ENCODE measurements at places on chromosomes 16 and 17.

DNA sequence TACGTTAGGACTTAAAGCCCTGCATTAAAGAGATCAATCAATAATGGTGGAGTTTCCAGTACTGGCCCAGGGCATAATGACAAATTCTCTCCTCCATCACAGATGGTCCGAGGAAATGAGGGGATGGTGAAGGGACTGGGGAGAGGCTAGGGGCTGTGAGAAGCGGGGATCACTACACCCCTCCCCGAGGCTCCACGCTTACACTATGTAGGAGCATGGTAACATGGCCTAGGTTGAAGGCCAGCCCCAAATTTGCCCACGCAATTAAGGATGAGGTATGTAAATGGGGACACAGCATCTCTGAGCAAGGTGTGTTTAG lies 8.0 kb upstream of the AKTIP start:
- no peak for DNase-seq

DNA sequence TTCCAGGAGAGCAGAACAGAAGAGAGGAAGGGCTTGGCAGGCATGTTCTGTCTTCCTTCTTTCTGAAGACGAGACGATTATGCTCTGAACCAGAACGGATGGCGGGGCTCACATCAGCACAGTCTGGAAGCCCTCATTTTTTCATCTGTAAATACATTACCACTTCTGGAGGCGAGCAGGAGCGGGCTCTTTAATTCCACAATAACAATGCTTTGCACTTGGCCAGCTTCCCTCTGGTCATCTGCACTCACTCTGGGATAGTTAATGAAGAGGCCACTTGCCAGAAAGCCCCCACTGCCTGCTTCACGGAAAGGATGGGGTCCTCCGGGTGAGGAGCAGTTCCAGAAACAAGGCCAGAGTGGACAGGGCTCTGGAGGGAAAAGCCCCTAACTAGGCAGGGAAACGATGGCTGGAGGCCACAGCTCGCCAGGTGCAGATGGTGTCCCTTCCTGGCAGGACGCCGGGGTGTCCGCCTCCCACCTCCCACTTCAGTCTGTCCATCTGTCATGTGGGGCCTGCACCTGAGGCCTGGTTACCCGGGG lies 13.1 kb upstream of the BCAR1 start:
- no peak for DNase-seq

DNA sequence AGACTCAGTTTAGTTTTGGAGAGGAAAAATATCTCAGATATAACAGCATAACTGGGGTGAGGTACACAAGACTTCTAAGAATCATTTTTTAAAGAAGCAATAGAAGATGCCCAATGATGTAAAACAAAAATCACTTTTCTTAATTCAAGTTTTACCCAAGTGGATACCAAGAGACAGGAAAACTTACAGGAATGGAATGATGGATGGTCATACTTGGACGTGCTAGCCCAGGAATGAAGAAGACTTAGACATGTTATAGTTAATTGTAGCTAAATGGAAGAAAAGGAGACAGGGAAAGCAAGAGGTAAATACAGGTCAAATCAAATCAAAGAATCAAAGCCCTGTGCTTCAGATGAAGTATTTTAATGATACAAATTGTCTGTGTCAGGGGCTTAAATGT lies 312.7 kb upstream of the KCNJ16 start:
- DNase-seq = no peak

DNA sequence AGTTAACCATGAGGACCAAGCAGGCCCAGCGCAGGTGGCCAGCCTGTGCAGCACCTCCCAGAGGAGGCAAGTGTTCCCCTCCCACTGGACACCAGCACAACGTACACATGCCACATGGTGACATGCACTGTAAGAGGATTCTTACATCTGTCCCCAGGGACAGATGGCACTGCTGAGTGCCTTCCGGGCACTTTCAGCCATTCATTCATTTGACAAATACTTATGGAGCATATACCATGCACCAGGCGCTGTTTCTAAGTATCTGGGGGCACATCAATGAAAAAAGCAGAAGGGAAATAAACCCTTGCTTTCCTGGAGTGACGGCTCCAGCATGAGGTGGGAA lies 79.6 kb downstream of the GAS7 start:
- DNase-seq = no peak

DNA sequence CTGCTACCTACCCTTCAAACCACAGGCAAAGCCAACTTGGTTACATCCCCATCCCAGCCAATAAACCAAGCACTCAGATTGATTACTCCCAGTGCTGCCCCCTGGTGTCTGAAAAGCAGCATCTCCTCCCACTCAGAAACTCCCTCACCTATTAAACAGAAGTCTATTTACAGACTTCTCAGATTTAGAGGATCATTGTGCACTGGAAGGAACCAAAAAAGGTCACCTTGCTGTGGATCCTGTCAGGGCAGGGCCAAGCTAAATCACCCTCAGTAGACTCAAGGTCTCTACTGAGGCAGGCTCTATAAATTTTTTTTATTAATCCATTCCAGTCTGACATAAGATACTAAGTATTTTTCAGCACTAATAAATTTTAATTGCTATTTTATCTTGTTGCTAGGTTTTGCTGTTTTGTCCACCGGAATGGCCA lies 17.6 kb downstream of the HIGD1B start:
- DNase-seq = peak; percentile 77

GRCh38 chr16:29806099-29806579 lies at the start of gene MAZ:
MAZ (plus strand) TSS chr16:29806529; CDS start chr16:29806702, 173 bp downstream.
- DNase-seq = no peak

DNA sequence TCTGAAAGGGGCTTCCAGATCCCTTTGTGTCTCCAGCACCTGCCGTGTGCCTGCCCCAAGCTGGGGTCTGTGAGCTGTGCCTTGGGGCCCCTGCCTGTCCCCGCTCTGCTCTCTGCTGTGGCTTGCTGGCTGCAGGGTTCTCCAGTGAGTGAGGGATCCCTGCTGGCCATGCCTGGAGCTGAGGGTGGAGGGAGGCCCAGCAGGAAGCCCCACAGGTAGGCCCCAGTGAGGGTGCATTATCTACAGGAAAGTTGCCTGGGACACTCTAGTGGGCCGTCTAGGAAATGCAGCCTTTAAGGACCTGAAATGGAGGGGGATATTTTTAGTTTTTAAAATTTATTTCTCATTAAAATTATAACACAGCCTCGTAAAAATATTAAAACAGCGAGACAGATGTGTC lies 50.9 kb downstream of the JPH3 start:
- no peak for DNase-seq

DNA sequence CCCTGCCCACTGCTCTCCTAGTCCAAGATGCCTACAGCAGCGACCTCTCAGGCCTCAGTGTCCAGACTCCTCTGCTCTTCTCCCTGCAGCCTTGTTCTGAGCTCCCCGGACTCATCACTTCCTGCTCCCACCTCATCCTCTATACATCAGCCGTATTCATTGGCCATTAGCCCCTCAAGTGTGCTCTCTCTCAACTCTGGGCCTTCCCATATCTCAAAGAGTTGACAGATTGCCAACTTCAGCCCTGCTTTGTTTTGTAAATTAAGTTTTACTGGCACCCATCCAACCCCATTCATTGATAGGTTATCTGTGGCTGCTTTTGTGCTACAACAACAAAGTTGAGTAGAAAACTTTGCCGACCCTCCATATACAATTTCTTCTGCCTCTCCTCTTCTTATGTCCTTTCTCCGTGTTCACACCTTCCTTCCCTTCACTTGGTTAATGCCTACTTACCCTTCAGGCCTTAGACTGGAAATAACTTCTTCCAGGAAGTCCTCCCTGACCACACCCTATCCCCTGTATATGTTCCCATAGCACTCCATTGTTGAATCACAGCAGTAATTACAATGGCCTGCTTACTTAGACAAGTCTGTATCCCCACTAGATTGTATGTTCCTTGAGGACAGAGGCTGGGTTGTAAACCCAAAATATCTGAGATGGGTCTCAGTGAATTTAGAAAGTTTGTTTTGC lies 63.4 kb upstream of the TANC2 start:
- no peak for DNase-seq

DNA sequence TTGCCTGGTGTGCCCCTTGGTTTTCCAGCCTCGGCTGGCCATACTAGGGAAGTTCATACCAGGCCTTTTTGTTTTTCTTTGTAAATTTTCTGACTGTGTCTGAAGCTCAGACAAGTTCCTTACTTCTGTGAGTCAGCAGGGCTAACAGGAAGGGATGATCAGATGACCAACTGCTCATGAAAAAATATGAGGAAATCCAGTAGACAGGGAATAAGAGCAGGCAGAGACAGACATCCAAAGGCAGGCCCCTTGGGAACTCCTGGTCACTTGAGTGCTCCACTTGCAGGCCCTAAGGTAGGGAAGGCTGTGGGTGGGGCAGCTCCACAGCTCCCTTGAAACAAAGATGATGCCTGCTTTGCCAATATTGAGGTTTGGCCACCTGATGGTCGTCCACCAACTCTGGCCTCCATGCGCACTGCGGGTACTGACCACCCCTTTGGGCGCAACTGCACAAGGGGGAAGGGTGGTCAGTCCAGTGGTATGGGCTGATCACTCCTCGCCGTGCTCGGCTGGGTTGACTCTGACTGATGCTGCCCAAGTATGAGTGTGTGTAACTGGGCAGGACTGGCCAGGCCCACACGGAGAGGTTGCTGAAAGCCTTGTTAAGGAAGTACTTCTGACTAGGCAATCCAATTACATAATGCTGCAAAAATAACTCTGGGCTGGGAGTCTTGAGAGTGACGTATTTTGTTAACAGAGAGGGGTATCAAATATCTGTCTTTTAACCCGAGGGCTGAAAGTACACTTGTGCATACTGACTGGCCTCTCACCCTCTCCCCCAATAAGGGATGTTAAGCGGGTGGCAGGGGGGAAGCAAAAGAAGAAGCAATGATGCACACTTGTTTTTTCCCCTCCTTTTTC lies 20.8 kb upstream of the ZFHX3 start:
- DNase-seq = no peak

DNA sequence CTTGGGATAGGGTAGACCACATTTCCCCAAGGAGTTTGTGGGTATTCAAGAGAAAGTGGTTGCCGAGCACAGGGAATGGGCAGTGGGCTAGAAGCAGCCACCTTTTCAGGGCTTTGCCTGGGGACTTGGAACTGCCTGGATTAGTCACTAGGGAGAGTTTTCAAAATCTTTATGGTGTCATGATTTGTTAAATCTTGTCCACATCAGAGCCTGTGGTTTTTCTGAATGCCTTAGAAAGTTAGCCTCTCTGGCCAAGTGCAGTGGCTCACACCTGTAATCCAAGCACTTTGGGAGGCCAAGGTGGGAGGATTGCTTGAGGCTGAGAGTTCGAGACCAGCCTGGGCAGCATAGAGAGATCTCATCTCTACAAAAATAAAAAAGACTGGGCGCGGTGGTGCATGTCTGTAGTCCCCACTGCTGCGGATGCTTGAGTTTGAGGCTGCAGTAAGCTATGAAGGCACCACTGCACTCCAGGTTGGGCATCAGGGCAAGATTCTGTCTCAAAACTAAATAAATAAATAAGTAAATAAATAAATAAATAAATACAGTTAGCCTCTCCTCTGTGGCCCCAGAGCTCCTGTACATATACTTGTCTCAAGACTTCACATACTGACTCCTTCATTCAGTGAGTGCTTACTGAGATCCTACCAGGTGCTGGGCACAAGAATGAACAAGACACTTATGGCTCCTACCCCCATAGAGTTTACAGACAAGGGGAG lies 76.3 kb upstream of the HNF1B start:
- no peak for DNase-seq

GRCh38 chr17:57682701-57683100 lies 62.4 kb downstream of the CCDC182 start:
- DNase-seq = no peak

- no peak for DNase-seq
Observed at GRCh38 chr17:32485261-32486110, 1.3 kb upstream of the CDK5R1 start.

DNA sequence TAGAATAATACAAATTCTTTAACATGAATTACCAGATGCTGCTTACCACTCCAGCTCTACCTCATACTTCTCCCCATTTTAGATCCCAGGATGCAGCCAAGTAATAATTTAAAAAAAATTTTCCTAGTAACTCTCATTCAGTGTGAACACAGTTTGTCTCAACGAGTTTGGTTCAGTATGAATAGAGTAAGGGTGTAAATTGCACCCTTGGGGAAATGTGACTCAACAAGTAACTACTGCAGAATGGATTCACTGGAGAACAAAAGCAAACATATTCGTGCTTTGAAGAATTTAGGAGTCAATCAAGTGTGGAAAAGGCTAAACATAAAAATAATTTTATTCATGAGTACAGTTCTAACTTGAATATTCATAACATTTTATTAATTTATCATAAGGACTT lies 23.0 kb downstream of the KCNJ16 start:
- DNase-seq = no peak

- no peak for DNase-seq
Observed at GRCh38 chr16:75931970-75932369, 205.7 kb upstream of the CPHXL start.

GRCh38 chr16:69513180-69513966 lies 52.4 kb upstream of the NFAT5 start:
- DNase-seq = no peak

DNA sequence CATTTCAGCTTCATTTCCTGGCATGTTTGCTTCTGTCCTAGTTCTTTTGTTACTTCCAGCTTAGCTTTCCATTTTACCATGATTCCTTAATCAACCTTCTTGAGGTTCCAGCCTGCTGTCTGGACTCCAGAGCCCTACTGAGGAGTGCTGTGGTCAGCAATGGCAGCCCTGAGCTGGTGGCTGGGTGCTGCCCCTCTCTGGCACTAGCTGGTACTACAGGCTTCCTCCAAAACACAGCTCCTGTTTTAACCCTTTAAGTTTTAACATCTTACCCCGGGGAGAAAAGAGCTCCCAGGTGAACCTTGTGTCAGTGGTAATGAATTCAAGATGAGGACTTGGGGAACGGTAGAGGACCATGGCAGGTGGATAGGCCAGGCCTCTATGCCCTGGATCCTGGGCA lies 395.5 kb downstream of the TMEM114 start:
- no peak for DNase-seq

GRCh38 chr16:11251525-11252481 lies 4.2 kb downstream of the SOCS1 start:
- DNase-seq = peak; percentile 85

DNA sequence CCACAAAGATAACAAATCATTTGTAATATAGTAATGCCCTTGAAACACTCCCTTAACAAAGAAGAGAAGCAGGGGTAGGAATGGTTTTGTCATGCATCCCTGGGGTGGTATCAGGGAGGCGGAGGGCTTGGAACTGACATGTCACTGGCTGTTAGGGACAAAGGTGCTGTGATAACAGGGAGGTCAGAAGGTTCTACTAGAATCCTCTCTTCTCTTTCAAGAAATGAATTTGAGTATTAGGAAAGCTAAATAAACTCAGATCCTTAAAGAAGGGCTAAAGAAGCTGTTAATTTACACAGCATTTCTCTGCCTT lies 65.4 kb upstream of the ADAMTS18 start:
- no peak for DNase-seq

DNA sequence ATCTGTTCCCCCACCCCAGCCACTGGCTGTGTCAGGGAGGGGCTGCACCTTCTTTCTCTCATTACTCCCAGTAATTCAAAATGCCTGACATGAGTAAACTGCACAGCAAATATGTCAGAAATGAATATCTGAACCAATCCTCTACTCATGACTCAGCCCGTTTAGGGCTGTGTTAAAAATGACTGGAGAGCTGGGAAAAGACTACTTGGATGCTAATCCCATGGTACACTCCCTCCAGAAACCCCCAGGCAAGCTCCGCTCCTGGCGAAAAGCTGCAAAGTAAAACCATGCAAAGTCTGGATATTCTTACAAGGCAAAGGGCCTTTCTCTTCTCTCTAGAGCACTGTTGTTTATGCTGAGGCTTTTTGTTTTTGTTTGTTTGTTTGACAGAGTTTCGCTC lies 448.1 kb upstream of the DYNLRB2 start:
- no peak for DNase-seq

- no peak for DNase-seq
Observed at GRCh38 chr16:22977294-22977697, 163.3 kb downstream of the HS3ST2 start.

All from CD4-positive, alpha-beta T cell treated with Interleukin-10 for 1 hour (primary cell).